ENCODE measurements at places on chromosomes 7 and 10. TPM values are rescaled to one million over a fixed set of nuclear protein-coding genes. Genes with fewer than 3 reads are reported as not detected.
A peak's percentile ranks its signal among the peaks of the same experiment; 100 is the strongest.

DNA sequence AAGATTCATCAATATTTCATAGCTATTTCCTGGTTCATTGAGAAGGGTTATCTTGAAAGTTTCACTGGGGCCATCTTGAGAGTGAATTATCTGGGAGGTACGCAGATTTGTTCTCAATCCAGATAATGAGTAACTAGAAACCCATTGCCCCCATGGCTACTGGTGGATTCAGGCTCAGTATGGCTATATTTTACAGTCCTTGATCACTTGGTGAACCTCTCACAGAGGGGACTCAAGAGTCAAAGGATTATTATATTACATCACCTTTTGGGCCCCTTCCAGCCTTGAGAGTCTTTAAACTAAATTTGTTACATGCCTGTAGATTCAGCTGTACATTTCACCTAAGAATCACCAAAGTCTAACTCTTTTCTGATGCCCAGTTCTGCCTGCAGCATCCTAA lies 11.6 kb downstream of the NKX2-3 start:
- peaks cover 100% of the 10 kb centered on the region for H3K27me3 ChIP-seq
- no peak overlapping the region for H3K27ac ChIP-seq
- H3K36me3 ChIP-seq = no peaks in the 10 kb centered on the region
- DNase-seq = no peak
- no peak overlapping the region for H3K4me3 ChIP-seq

- peaks cover 9% of the 10 kb centered on the region for H3K4me1 ChIP-seq
- no peak overlapping the region for H3K4me3 ChIP-seq
- DNase-seq = peak; percentile 36
- H3K27ac ChIP-seq = no peak overlapping the region
- H3K36me3 ChIP-seq = no peaks in the 10 kb centered on the region
These were observed 15.3 kb downstream of the NKX2-3 start for GRCh38 chr10:99548041-99548530.

Gene DYNC1I1
- 0.53 TPM for total RNA-seq

Gene CYP3A7
- total RNA-seq = not detected

GRCh38 chr10:112006831-112007230 lies 176.7 kb downstream of the GPAM start:
- no peak overlapping the region for H3K27ac ChIP-seq
- H3K4me1 ChIP-seq = no peaks in the 10 kb centered on the region
- no peak overlapping the region for H3K4me3 ChIP-seq

Gene ADAM12
- total RNA-seq = 7.4 TPM

Measured in neural progenitor cell (in vitro differentiated cells).